GM23248 (cell line): ENCODE measurements at places on chromosomes 4 and X.
A peak's percentile ranks its signal among the peaks of the same experiment; 100 is the strongest.

DNA sequence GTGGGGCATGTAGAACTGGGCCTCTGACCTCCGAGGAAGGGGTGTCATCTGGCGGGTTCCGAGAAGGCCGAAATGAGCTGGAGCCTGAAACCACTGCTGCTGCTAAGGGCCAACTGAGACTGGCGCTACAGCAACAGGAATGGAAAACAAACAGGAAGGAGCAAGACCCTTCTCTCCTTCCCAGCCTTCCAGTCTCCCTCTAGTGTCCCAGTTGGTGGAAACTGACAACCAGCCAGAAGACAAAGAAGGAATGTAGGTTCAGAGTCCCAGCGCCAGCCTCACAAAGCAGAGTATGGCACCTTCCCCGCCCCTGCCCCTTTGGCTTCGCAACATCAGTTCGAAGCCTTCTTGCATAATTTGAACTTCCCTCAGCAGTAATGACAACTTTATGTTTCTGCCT lies 24.4 kb upstream of the PDZD4 start:
- no peak for DNase-seq

- DNase-seq: no peak
Observed at GRCh38 chrX:139224953-139225665, 305.4 kb upstream of the F9 start.

DNA sequence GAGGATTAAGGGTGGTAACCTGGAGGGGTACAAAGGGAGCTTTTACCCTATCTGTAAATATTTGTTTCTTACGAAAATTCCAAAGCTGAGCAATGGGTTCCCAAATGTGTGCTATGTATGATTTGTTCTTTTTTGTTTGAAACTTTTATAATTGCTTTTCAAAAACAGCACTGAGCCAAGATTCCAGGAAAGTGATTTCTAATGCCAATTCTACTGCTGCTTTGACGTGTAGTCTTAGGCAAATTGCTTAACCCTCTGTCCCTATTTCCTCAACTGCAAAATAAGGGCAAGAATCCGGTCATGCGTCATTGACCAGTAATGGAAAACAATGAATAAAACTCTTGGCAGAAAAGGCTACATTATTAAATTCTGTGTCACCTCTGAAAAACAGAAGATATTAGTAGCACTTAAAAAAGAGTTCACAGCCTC lies 454.7 kb downstream of the IL15 start:
- peak; percentile 98 for DNase-seq

GRCh38 chr4:14168919-14169318 lies 541.4 kb upstream of the BOD1L1 start:
- peak; percentile 94 for DNase-seq

DNA sequence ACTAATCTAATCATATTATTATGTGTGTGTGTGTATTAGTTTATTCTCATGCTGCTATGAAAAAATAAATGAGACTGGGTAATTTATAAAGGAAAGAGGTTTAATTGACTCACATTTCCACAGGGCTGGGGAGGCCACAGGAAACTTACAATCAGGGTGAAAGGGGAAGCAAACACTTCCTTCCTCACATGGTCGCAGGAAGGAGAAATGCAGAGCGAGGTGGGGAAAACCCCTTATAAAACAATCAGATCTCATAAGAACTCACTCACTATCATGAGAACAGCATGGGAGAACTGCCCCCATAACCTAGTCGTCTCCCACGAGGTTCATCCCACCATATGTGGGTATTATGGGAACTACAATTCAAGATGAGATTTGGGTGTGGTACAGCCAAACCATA lies 190.9 kb upstream of the TAPT1 start:
- no peak for DNase-seq

DNA sequence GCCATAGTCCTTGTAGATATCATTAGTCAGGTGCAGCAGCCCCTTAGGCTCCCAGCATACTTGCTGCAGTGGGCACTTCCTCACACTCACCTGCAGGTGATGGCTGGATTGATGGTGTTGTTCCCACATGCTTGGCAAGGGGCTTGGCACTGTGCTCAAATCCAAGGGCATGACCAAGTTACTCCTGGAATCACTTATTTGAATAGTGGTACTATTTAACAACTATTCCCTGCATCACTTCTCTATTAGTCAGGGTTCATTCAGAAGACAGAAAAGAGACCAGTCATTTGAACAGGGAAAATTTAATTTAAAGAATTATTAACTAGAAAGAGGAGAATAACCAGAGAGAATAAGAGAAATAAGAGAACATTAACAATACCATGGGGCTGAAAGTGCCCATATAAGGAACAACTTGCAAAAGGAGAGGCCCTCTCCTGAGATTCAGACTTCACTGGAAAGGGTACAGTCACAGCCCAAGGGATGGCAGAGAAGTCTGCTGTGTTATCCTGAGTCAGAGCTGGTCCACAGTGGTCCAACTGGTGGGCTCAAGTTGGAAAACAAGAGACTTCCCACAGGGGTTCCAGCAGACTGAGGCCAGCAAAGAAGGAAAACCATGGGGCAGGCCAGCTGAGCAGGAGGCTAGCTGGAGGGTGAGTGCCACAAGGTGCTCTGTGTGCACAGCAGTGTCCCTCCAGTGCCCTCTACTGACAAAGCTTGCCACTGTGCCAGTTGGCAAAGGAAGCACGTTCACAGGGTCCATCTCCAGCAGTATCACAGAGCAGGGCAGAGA lies 9.8 kb downstream of the SPP1 start:
- peak; percentile 63 for DNase-seq

DNA sequence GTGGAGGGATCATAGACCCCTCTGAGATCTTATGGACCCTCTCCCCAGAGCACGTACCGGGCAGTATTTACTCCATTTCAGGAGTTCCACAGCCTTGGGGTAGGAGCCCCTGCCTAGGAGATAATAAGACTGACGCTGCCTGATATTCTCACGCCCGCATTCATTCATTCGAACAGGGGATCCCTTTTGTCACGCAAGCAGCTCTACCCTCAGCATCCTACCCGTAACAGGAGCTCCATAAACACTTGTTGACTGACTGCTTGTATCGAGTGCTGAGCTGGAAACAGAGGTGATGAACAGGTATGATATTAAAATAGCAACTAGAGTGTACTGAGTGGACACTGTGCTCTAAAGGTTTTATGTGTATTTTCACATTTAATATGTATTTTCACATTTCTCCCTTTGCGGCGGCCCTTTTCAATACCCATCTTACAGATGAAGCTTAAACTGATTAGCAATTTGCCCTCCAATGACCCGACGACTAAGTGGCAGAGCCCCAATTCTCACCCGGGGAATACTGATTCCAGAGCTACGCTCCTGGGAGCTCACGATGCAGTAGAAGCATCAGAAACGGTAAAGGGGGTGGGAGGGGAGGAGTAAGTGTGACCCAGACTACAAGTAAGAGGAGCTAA lies 888 bp downstream of the RAB28 start:
- DNase-seq: peak; percentile 62

- DNase-seq: no peak
Observed at GRCh38 chrX:16664626-16665025, 14.7 kb downstream of the S100G start.

DNA sequence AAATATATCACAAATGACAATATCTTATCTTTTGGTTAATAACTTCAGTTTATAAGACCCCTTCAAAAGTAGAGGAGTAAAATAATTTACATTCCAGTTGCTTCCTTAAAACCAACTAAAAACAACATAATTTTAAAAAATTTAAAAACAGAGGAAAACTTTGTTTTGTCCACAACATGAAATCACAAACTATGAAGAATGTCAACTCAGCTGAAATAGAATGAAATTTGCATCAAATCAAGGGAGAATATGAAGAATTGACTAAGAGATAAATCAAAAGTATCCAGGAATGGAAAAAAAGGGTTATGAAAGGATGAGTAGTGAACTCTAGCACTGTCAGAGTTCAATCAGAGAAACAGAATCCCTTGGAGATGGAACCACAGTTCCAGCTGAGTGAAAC lies 2.2 kb upstream of the YY2 start:
- no peak for DNase-seq

DNA sequence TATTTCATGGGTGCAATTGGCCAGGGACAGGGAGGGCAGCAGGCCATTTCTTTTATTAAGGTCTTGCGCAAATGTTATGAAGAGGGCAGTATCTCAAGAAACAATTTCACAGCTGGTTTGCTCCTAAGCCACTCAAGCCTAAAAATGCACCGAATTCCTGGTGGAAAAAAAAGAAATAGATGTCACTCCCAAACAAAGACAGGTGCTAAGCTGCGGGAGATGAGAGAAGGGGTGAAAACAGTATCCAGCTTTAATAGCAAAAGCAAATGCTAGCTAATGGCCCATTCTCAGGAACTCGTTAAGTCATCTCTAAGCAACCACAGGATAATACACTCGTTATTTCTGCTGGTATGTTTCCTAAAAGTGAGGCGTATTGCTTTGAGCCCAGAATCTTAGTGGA lies 116.4 kb downstream of the ARX start:
- DNase-seq: no peak

DNA sequence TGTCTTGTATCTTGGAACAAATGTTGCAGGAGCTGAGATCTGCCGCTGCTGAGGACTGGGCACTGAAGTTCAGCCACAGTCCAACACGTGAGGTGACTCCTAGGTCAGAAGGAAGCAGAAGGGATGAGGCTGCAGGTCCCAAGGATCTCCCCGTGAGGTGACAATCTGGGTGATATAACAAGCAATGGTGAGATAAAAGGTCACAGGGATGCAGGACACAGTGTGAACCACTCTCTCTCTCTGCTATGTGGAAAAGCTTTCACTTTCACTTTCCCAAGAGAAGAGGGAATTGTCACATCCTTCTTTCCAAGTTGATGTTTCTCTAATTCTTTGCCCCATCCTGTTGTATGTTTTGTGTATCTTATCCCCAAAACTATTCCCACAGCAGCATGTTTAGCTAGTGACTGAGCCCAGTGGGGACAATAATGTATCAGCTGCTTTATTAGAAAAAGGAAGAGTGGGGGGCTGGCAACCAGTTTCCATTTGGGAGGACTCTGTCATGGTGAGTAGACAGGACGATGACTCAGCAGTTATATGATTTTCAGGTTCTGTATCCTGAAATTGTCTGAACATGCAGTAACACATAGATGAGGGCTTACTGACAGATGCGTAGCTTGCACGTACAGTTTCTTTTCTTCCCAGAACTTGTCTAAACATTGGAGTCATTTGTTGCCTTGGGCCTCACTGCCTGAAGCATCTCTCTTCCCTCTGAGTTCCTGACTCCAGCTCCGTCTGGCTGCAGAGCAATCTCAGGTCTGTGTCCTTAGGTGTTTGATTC lies 1415.8 kb upstream of the TENM3 start:
- peak; percentile 61 for DNase-seq

DNA sequence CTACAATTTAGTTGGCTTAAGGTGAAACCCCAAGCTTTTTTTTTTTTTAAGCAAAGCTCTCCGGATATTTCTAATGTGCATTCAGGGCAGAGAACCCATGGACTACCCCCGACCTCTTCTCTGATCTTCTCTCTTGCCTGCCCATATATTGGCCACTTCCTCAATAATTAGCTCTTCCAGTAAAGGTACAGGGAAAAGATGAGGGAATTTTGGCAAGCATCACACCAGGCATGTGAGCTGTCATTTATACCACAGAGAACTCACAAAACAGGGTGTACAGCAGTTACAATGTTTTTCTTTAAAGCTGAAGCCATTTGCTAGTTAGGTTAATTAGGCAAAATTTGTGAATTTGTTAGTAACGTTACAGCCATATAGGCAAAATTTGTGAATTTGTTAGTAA lies 73.3 kb downstream of the GAB1 start:
- no peak for DNase-seq

GRCh38 chr4:139176302-139177048 lies 543 bp downstream of the ELF2 start:
- DNase-seq: peak; percentile 87

DNA sequence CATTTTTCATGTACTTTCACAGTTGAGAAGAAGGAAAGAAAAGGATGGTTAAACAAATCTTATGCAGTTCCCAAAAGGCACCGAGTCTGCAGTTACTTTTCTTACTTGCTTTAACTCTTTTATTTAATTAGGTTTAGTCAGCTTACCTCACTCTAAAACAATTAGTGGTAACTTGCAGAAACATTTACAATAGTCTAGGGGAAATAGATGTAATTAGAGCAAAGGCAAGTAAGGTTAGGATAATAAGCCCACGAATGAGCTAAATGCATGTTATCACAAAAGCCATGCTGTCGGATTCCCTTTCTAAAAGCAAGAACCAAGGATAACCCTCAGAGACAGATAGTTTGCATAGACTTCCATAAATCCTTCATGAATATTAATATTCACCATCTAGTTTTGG lies 82.0 kb upstream of the VCX2 start:
- DNase-seq: no peak

DNA sequence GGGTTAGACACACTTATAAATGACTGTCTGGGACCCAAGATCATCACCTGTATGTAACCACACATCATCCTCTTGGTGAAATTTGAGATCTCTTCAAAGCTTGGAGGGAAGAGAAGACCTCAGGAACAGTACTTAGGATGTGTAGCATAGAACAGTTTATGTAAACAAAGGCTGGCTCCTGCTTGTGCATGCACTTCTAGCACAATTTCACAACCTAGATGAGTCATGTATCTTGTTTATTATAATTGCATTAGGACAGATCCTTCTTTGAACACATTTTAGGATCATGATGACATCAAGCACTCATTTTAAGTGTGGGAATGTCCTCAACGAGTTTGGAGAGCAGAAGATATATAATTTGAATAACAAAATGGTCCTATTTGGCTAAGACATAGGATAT lies 26.3 kb upstream of the ZMAT1 start:
- peak; percentile 3 for DNase-seq

GRCh38 chr4:139808808-139809756 lies 143.5 kb downstream of the MGST2 start:
- no peak for DNase-seq
